GM18507 (cell line): ENCODE measurements at places on chromosomes 2 and 18.
A peak's percentile ranks its signal among the peaks of the same experiment; 100 is the strongest.

DNA sequence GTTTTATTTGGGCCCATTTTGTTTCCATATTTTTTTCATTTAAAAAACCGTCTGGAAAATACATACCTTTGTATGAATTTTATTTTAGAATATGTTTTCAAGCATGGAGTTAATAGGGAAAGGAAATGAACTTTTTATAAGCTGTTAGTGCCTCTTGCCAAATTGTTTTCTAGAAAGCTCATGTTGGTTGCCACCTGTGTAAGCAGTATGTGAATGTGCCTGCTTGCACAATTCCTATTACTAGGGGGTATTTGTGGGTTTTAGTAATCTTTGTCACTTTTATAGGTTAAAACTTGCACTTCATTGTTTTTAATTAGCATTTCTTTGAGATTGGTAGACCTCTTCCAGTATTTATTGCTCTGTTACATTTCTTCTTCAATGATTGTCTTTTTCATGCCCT is 107.3 kb downstream of the TANC1 start:
- DNase-seq, result no peak

DNA sequence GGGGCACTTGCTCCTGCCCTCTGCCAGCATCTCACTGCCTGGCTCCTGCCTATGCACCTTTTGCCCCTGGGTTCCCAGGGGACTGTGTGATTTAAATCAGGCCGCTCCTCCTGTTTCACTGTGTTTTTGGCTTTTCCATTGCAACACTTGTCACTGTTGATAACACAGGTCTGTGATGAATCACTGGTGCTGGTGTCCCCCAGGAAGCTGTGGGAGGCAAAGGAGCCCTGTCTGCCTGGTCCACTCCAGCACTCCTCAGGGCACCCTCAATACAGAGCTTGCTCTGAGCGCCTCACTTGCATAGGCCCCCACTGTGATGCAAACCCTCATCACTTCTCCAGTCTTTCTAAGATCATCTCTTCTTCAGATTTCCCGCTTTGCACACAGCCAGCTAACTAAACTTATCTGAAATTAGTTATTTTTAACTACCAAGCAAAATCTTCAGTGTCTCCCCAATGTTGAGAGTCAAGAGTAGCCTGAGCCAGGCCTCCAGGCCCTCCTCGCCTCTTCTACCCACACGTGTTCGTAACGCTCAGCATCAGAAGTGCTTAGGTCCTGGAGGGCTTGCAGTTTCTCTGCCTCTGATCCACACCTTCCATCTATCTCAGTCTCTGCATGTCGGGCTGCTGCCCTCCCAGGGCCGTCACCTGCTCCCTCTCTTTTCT is 2.8 kb downstream of the TMEM18 start:
- no peak for DNase-seq

DNA sequence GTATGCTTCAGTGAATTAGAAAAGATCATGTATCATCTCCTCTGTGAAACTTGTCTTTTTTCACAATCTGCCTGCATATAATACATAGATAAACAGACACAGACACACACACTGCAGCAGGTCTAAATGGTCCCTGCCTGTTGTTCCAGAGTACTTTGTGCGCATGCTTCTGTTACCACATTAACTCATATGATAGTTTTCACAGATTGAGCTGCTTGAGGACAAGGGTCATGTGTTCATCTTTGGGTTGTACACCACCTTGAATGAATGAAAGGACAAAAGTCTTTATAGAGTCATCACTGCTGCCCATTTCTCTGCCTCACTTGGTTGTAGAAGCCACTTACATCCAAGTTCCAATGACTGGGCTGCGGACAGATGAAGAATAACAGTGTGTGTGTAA is 72.7 kb upstream of the GLS start:
- no peak for DNase-seq

DNA sequence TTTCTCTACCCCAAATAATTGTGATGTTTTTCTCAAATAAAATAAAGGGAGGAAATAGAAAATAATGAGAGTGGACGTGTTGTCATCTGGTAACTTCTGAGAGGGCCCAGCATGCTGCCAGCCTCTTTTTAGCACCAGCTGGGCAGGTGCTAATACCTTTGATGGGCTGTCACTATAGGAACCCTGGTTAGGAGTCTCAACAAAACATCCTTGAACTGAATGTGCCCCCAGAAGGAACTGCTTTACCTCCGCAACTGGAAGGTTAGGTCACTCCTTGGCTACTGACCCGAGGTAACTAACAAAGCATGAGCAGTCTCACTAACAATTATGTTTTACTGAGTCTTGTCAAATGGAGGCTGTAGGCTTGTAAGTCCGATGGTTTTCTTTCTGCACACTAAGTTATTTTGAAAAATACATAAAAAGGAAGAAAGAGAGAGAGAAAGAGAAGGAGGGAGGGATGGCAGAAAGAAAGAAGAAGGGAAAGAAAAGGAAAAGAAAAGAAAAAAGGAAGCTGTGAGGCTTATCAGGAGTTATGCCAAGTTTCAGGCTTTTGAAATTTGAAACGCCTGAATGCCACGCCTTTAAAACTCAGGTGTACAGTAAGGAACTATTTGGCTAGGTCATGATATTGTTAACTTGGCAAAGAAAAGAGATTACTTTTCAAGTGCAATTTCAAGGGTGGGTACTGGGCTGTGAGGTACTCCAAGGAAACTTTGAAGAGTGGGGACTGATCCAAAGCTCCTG is 91.0 kb downstream of the TGIF1 start:
- DNase-seq, result no peak

DNA sequence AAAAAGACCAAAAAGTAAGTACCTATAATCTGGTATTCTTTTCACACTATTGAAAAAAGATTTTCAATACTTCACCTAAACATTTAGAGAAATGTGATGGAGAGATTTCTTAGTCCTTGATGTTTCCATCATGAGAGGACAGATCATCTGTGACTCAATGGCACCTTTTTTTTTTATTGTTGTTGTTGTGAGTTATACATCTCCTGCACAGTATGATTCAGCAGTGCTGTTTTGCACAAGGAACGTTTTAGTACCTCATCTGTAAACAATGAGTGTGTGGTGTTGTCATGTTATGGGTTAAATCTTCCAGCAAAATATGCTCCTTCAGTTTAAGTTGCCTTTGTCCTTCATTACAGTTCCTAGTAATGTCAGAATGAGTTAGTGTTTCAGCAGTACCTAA is 2.2 kb downstream of the KIAA1328 start:
- no peak for DNase-seq

DNA sequence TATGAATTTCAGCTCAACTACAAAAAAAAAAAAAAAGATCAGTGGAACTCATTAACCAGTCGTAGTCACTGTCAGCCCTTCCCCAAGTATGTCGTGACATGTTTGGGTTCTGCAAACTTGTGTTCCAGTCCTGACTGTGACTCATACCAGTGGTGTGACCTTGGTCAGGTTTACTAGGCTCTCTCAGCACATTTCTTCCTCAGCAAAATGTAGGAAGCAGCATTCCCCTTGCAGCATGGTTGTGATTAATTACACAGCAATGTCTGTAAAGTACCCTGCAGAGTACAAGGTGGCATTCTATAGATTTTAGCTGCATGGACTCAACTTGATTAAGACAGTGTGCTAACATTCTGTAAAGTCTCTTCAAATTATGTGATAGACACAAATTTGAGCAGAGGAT is 156.9 kb downstream of the LAMA1 start:
- no peak for DNase-seq

GRCh38 chr18:38872342-38872741 is 1306.7 kb upstream of the CELF4 start:
- no peak for DNase-seq

GRCh38 chr18:34710934-34711333 is 836 bp downstream of the DTNA start:
- DNase-seq, result no peak

GRCh38 chr18:45962461-45962860 is 4.7 kb downstream of the EPG5 start:
- DNase-seq, result no peak

DNA sequence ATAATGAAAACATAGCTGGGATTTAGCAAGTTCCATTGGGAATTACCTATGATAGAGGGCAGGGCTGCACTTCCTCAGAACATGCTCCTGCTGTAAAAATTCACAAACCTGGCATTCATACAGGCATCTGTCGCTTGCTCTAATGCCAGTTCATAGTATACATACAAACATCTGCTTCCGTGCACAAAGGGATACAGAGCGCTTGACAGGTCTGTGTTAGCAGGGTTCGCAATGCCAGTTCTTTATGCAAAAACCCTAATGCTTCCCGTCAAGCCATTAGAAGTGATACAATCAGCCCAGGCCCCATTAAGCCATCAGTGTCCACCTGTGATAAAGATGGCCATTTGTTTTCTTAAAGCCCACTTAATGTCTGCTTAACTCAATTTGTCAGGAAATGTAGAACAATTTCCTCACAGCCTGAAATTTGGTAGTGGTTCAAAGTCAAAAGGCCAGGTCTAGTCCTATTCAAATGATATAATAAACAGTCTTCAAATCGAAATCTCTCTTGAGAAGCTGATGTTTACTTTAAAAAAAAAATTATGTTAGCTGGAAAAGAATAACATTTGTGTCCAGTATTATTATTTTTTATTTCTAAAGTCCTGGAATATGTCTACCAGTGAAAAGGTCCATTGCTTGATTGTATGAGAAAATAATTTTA is 556.3 kb downstream of the ARHGAP15 start:
- DNase-seq, result no peak

DNA sequence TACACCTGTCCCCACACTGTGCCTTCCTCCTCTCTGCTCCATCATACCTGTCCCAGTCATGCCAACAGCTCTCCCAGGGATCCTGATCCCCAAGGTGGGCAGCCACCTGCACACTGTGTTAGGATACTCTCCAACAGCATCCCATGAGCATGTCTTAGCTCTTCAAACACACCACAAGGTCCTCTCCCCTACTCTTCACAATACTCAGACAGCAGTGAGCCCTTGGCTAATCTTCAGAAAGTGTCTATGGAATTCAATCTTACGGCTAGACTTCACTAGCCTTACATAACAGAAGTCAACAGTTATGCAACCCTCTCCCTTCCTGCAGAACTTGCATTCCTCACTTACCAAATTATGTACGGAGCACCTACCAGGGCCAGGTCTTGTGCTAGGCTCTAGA is 79.9 kb downstream of the MYO5B start:
- DNase-seq, result no peak

DNA sequence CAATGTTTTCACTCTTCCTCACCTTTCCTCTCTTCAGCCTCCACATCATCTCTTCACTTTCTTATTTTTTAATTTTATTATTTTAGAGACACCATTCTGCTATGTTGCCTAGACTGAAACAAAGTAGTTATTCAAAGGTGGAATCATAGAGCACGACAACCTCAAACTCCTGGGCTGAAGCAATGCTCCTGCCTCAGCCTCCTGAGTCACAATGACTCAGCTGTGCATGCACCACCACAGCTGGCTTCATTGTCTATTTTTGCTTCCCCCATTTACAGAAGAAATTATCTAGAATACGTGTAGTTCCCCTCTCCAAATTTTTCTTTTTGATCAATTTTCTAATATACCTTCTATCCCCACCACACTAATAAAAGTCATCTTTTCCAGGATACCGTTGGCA is 911.5 kb upstream of the SOX11 start:
- DNase-seq, result no peak

- no peak for DNase-seq
Observed at GRCh38 chr2:63589148-63589958, 590 bp downstream of the MDH1 start.

- DNase-seq, result no peak
Observed at GRCh38 chr2:105744909-105745853, at the start of gene NCK2. TSS of gene NCK2 (plus strand) at chr2:105744912. CDS start at chr2:105855064, 110,152 bp downstream.

GRCh38 chr2:174623106-174623637 is 25.6 kb upstream of the WIPF1 start:
- DNase-seq, result no peak

GRCh38 chr18:22260208-22260820 is 90.9 kb downstream of the GATA6 start:
- no peak for DNase-seq

- DNase-seq, result no peak
Observed at GRCh38 chr18:48932822-48933510, 17.8 kb downstream of the SMAD7 start.

DNA sequence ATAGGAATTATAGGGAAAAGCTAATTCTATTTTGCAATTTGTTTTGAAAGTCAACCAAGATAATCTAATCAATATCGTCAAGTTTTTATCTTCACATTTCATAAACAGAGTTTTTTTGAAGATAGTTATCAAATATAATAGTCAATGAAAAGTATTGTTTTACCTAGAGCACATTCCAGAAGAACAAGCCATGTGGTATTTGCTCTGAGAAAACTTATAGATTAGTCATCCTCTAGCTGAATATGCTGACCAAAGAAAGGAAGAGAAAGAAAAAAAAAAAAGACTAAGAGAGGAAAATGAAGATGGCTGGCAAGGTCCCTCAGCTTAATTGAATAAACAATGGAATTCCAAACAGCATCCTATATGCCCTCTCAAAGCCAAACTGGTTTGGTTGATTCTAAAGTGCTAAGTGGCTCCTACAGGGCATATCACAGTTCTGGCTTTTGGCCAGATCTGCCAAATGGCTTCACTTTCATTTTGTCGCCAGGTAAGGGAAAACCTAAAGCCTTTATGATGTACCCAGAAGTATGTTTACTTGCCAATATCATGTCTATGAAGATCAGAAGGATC is 132.6 kb downstream of the VWC2L start:
- DNase-seq, result no peak

GRCh38 chr2:27442920-27443282 is 720 bp downstream of the KRTCAP3 start:
- no peak for DNase-seq

- DNase-seq, result no peak
Observed at GRCh38 chr2:141611981-141612380, 518.8 kb downstream of the LRP1B start.

DNA sequence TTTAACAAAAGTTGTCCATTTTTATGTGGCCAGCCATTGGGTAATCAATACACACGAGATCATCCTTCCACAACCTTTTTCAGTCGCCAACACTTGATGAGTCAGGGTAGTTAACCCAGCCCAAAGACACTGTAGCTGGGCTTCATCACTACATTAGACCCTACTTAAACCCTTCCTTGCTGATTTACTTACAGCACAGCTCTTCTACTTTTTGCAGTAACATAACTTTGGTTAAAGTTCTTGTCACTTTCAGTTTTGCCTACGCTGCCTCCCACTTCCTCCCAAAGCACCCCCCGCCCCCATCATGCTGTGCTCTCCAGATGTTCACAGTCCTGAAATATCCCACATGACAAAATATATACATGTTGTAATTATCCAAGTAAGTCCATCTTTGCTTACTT is 103.6 kb downstream of the CDK15 start:
- peak; percentile 33 for DNase-seq

DNA sequence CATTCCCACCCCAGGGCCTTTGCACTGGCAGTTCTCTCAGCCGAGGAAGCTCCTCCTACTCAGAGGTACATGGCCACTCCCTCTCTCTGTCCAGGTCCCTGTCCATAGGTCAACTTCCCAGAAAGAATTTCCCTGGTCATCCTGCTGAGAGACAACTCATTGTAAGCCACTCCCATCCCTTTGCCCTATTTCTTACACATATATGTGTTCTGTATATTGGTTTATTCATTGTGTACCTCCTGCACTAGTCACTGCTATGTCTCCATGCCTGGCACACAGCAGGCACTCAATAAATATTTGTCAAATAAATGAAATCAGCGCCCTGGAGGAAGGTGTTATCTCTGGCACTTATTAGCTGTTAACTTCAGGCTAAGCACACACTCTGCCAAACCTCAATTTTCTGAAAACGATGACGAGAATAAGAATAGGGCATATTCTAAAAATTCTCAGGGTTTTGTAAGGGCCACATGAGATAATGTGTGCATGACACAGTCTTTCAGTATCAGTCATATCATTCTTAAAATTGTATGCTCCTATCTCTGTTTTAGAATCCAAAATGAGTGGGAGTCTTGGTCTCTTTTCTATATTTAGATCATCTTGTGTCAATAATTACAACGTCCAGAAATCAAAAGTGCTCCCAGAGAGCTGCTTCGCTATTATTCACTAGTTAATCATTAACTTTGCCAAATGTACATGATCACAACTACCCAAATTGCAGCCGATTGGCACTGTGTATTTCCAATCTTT is 198.0 kb downstream of the ALK start:
- peak; percentile 45 for DNase-seq
